ENCODE measurements at places on chromosomes 12 and 14. TPM values are rescaled to one million over a fixed set of nuclear protein-coding genes. Genes with fewer than 3 reads are reported as not detected.

DNA sequence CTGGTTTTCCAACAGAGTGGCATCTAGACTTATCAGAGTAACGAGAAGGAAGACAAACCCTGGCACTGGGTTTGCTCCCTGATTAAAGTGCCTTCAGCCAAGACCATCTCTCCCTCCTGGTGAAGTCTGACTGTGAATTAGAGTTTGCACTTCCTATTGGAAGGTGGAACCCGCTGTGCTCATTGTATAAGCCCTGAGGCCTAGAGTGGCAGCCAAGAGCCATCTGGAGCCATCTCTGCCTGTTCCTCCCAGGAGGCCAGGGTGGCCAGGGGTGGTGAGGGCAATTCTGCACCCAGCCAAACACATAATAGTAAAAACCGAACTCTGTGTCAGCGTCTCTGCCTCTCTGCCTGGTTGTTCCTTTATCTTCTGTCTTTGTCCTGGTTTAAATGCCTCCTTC, 25.0 kb downstream of the MFAP5 start:
- no peak for DNase-seq

DNA sequence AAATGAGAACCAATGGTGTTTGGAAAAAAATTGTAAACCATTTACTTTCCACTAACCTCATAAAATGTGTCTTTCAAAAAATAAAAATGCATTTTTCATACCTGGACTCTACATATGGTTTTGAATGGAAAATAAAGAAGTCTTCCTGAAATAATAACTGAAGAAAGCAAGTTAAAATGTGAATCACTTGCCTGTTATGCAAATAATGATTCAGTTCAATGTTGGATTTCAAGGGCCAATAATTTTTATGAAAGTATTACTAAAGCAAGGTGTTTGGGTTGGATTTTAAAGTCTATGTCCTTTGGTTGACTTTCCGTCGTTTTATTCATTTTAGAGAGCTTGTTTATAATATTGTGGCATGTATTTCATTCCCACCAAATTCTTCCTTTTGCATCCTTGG, 138.7 kb downstream of the CCDC91 start:
- DNase-seq: no peak

PPM1H gene
- 22.9 TPM for total RNA-seq

DNA sequence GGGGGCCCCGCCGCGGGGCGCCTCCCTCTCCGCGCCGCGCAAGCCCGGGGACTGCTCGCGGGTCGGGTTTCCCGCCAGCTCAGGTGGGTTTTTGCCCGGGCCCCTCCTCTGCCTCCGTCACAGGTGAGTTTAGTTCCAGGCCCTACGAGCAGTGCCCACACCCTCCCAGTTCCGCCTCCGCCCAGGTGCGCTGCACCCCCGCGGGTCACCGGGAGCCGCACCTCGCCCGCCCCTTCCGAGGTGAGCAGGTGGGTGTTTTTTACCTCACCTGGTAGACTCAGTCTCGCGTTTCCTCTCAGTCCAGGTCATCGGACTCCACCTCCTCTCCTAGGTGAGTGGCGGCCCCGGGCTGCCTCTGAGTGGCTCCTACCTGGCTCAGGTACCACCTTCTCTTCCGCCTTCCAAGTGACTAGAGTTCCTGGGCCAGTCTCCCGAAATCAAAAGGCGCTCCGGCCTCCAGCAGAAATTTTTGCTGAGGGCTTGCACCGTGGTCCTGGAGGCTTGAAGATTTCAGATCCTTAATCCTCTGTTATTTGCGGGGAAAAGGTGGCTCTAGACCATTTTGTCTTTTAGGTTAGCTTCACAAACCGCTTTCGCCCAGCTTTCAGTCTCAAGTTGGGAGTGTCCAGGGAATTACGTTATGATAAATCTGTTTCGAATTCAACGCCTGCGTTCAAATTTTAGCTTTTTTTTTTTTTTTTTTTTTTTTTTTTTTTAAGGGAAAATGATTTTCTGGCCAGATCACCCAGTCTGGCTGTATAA, at the start of gene TMEM30B:
Gene TMEM30B (minus strand): TSS at position 153 of the 762 bp plus-strand sequence. CDS start 191 bp downstream, outside the sequence.
- no peak for DNase-seq

DNA sequence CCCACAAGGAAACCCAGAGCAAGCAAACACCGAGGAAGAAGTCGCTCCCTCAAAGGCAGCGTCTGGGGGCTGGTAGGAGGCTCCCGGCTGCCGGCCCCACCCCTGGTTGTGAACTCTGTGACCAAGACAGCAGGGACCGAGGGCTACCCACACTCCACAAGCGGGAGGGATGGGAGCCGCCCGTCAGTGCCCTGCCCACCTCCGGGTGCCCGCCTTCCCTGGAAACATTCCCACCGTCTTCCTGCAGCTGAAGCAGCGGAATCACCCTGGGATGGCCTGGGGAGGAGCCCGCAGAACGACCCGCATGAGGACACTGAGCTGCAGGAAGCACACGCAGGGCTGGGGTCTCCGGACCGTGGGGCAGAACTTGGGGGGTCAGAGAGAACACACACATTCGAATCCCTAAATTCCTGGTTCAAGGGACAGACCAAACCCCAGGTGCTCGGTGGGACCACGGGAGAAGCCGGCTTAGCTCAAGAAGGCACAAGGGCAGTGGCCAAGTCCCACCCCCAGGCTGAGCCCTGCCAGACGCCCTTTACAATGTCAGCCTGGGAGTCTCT, 33.5 kb upstream of the C14orf180 start:
- DNase-seq: no peak
